Activated CD4-positive, alpha-beta T cell treated with anti-CD3 and anti-CD28 coated beads for 36 hours (primary cell): ENCODE measurements at places on chromosomes 4 and X. TPM values are rescaled to one million over a fixed set of nuclear protein-coding genes. Genes with fewer than 3 reads are reported as not detected.
A peak's percentile ranks its signal among the peaks of the same experiment; 100 is the strongest.

DNA sequence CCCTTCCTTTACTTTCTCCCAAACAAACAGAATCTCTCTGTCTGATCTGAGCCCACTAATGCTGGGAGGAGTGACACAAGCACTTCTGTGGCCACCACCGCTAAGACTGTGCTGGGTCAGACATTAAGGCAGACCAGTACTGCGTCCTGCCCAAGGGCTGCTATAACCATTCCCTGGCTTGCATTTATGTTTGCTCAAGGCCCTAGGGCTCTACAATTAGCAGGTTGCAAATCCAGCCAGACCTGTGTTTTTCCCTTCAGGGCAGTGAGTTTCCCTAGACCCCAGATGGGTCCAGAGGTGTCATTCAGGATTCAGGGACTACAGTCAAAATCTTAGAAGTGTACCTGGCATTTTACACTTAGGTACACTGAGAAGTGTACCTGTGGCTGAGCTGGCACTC lies 89.7 kb downstream of the SPANXN4 start:
- no peak for DNase-seq

DNA sequence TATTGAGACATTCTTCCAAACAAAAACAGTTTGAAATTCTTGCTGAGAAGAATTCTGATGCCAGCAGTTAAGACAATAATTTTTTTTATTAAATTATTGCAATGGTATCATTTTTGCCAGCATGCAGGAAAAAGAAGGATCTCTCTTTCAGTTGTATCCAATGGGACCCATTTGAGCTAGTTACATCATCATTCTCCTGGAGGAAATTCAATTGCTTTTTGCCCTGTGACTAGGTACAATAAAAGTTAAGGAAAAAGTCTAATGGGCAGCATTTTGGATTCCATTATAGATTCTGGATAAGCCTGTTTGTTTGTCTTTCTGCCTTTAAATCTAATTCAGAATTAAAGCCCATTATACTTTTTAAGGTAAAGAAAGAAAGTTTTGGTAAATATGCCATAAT lies 10.5 kb upstream of the FRYL start:
- no peak for DNase-seq

GRCh38 chr4:139085141-139085540 lies 69.6 kb downstream of the NOCT start:
- no peak for DNase-seq

DNA sequence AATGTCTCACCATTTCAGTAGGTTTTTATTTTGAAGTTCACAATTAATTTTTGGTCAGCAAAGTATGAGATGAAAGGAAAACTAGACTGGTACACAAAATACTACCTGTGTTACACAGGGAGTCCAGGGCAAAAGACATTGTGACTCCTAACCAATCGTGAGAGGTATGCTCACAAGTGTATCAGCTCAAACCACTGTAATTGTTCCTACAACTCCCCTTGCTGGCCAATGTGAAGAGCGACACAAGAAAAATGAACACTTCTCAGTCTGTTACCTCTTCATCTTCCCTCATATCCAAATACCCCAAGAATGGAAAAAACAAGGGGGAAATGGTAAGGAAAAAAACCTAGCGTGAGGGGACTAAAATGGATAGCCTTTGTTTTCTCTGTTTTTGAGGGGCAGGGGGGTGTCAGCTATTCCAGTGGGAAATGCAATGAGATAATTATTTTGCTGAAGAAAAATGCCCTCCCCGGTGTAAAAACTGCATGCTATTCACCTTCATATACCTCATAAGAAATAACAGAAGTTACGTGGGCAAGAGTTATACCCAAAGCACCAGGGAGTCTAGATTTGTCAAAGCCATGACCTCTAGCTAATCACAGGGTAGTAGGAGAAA lies 30.6 kb upstream of the NSUN7 start:
- peak; percentile 17 for DNase-seq

DNA sequence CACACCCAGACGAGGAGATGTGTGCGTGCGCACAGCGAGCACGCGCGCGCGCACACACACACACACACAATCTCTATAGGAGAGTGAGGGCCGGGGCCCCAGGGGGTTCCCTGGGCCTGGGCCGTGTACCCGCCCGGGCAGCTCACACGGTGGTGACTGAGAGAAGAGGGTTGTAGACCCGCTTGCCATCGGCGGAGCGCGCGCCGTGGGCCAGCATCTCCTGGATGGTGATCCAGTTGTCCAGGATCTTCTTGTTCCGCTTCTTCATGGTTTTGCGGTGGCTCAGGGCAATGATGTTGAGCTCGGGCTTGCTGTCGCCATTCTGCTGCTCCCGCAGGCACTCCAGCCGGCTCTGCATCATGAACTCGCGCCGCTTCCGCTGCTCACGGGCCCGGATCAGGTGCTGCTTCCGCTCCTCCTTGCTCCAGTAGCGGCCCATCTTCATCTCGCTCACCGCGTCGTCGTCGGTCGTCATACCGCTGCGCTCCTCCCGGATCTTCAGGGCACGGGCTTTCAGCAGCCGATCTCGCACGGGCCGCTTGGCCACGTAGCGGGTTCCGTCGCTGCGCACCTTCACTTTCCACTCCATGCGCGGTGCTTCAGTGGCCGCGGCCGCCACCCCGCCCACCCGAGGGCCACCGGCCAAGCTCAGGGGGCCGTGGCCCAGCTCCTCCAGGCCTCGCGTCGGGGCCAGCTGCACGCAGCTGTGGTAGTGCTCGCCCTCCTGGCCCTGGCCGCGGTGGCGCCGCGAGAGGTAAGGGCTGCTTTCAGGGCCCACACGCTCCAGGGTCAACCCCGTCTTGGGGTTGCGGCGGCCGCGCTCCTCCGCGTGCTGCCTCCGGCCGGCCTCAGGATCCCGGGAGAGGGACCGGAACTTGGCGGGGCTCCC lies 9.0 kb downstream of the SSR4 start:
- no peak for DNase-seq

DNA sequence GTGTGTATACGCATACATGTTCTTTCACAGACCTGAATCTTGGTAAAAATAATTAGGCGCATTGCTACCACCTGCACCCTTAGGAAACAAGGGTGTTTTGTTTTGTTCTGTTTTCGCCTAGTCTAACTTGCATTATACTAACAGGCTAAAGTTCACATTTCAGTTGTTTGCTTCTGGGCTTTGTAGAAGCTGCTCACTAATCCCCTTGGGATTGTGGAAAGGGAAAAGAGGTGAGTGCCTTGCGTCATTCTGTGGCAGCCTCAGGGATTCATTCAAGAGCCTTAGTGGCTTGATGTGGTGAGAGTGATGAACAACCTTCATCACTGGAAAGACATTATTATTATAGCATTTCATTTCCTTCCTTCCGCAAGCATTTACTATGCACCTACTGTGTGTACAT lies 331.1 kb downstream of the ADGRL3 start:
- DNase-seq: no peak

DNA sequence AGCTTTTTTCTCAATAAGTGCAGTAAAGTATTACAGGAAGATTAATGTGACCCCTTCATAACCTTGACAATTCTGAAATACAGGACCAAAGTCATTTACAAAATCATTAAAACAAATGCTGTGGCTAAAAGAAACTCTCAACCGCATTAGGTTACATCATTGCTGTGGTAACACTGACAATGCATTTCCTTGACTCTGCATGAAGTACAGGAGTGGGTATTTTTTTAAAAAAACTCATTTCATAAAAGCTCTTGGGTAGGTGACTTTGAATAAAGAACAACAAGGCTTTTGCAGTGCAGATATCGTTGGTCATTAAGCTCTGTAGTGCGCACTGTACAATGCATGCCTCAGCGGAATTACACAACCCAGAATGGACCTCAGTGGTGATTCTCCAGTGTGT lies 23.4 kb upstream of the XK start:
- no peak for DNase-seq

FOXR2 gene
- not detected for total RNA-seq
